ENCODE measurements at places on chromosomes 13 and 19. TPM values are rescaled to one million over a fixed set of nuclear protein-coding genes. Genes with fewer than 3 reads are reported as not detected.

HCST gene
- not detected for total RNA-seq

ETV2 gene
- total RNA-seq: not detected

ZNF837 gene
- 4.3 TPM for total RNA-seq

SELENOV gene
- total RNA-seq: 0.42 TPM

IRGC gene
- total RNA-seq: not detected

CEACAM19 gene
- 10.5 TPM for total RNA-seq

SIX5 gene
- 16.9 TPM for total RNA-seq

SUGP1 gene
- 44.0 TPM for total RNA-seq

PCDH8 gene
- total RNA-seq: 0.04 TPM

COX7A1 gene
- total RNA-seq: 1.0 TPM

PPAN gene
- 63.4 TPM for total RNA-seq

MIA gene
- total RNA-seq: not detected

UPK1A gene
- total RNA-seq: not detected

TEX101 gene
- not detected for total RNA-seq

ATP12A gene
- 0.04 TPM for total RNA-seq

ZNF615 gene
- 13.1 TPM for total RNA-seq

ZNF99 gene
- total RNA-seq: under 0.01 TPM

DPF1 gene
- 2.1 TPM for total RNA-seq

DHPS gene
- total RNA-seq: 109 TPM

SPACA4 gene
- not detected for total RNA-seq

PLA2G4C gene
- total RNA-seq: 21.3 TPM
